CD8-positive, alpha-beta T cell (primary cell): ENCODE measurements at places on chromosomes 1 and 21.

DNA sequence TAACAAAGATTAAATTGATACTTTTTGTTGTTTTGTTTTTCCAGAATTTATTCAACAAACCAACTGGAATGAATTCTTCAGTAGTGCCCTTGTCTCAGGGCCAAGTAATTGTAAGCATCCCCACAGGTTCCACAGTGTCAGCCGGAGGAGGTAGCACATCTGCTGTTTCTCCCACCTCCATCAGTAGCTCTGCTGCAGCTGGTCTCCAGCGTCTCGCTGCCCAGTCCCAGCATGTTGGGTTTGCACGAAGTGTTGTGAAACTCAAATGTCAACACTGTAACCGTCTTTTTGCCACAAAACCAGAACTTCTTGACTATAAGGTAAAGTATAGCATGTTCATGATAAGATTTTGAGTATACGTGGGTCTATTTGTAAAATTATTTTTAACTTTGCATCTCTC lies 118.5 kb downstream of the ZMYM4 start:
- DNase-seq: no peak

GRCh38 chr1:185062710-185063370 lies 17.5 kb downstream of the RNF2 start:
- DNase-seq: no peak

GRCh38 chr1:117732956-117733355 lies 127.1 kb downstream of the TENT5C start:
- no peak for DNase-seq

GRCh38 chr1:79682478-79682877 lies 675.9 kb upstream of the ADGRL4 start:
- DNase-seq: no peak

GRCh38 chr1:245842106-245842505 lies 665.0 kb downstream of the SMYD3 start:
- no peak for DNase-seq

- DNase-seq: no peak
These were observed 311.3 kb upstream of the ZP4 start for GRCh38 chr1:238201992-238202391.

DNA sequence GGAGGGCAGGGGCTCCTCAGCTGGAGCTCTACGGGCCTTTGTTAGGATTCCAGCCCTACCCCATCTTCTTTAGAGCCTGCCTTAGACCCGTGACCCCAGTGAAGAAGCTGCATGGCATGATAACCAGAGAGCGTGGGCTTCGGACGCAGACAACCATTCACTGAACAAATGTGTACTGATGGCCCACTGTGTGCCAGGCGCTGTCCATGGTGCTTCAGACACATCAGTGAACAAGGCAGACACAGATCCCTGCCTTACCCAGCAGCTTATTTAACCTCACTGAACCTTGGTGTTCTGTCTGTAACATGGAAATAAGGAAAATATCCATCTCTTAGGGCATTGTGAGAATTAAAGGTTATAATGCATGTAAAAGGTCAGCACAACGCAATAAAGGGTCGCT lies 9.5 kb downstream of the CHIT1 start:
- no peak for DNase-seq

DNA sequence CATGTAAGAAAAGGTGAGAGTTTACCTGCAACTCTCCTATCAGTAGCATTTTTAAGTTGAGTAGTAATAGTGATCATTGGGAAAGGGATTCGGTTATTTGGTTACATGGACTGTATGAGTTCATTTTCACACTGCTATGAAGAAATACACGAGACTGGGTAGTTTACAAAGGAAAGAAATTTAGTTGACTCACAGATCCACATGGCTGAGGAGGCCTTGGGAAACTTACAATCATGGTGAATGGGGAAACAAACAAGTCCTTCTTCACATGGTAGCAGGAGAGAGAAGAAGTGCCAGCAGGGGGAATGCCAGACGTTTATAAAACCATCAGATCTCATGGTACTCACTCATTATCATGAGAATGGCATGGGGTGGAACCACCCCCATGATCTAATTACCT lies 59.3 kb upstream of the FBXO28 start:
- no peak for DNase-seq

DNA sequence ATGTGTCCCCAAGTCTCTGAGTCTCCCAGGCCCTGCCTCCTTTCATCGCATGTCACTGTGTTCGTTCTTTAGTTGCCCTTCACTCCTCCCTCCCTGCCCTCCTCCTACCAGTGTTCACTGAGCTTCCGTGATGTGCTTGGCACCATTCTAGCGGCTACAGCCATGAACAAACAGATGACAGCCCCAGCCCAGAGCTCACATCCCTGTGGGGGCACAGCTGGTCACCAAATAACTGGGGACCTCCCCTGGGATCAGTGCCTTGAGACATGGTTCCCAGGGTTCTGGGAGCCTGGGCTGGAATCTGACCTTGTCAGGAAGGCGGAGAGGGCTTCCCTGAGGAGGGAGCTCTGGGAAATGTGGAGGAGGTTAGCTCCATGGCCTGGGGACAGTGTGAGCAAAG lies 320.7 kb downstream of the PTPRU start:
- no peak for DNase-seq

DNA sequence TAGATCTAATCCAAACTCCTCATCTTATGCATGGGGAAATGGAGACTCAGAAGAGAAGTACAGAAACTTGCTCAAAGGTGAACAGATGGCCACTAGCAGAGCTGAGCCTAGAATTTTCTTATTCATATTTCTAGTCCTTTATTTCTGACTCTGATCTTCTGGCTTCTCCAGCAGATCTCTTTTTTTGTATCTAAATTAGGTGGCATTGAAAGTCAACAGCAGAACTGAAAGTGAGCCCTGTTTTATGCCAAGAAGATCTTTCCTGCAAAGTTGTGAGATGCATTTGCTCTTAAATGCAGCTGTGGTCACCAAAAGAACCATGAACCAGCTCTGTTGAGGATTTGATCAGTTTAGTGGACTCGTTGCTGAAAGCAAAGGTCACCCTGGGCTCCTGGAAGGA lies 75.5 kb downstream of the KAZN start:
- DNase-seq: no peak

- DNase-seq: no peak
These were observed 23.7 kb upstream of the RCC1 start for GRCh38 chr1:28482138-28482537.

GRCh38 chr1:158076441-158076840 lies 83.0 kb downstream of the KIRREL1 start:
- no peak for DNase-seq

DNA sequence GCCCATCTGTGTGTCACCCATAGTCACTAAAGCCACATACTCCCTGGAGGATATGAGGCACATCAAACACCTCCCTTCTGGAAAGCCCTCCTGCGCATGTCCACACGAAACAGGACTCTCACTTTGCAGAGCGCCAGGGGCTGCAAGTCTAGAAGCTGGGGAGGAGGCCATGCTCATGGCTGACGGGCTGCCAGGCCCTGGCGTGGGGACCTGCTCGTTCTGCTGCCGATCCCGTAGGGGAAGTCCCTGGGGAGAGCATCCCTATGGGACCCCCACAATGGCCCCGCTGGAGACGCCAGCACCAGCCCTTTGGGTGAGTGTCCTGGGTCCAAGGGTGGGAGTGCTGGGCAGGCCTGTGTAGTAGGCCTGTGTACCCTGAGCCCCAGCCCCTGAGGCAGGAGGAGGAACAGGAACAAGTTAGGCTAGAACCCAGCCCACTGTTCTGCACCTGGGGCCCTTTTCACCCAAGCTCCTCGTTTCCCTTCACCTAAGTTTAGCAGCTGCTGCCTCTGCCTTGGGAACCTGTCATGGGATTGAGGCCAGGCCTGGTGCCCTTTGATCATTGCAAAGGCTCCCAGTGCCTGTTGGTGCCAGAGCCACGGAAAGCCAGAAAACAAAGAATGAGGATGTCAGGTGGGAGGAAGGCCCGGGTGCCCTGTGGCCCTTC lies 9.9 kb downstream of the FAM3B start:
- no peak for DNase-seq

DNA sequence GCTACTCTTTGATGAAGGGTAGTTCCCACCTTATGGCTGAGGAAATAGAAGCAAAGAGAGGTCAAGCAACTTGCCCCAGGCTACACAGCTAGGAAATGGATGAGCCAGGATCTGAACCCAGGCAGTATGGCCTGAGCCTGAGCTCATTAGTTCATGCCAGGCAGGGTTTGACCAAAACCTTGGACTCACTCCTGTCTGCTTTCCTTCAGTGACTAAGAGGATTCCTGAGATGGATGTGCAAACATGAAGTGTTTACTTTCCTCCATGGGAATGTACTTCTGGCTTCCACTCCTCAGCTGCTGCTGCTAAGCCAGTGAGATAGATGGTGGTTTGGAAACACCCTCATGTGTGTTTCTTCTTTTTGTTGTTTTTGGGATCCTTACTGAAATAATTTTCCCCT lies 35.1 kb upstream of the ERRFI1 start:
- DNase-seq: no peak

DNA sequence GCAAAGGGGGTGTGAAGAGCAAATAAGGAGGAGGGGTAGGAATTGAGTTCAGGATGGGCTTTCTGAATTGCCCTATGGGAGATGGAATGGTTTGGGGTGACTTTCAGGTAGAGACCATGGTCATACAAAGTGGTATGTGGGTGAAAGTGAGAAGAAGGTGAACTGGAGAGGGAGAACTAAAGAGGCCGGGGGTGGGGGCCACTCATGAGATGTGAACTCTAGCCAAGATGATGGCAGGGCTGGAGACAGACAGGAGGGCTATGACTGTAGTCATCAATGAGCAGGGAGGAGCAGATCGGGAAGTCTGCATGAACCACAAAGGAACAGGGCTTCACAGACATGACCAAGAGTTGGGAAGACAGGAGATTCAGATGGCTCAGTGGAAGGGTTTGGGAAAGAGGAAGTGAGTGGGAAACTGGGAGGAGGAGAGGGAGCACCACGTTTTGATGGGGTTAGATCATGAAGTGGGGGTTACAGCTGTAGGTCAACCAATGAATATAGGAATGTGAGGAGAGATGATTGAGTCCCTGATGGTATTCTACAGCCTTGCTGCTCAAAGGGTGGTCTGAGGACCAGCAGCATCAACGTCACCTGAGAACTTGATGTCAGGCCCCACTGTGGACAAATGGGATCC lies 20.7 kb upstream of the LRRC8D start:
- DNase-seq: no peak

DNA sequence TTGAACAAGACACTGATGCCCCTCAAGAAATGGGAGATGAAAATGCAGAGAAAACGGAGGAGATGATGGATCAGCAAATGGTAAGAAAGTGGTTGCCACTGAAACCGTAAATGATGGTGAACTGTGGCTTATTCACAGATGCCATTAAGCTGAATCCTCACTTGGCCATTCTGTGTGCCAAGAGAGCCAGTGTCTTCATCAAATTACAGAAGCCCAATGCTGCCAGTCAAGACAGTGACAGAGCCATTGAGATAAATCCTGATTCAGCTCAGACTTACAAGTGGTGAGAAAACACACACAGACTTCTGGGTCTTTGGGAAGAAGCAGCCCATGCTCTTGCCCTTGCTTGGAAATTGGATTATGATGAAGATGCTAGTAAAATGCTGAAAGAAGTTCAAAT lies 52.5 kb downstream of the NBPF6 start:
- no peak for DNase-seq

DNA sequence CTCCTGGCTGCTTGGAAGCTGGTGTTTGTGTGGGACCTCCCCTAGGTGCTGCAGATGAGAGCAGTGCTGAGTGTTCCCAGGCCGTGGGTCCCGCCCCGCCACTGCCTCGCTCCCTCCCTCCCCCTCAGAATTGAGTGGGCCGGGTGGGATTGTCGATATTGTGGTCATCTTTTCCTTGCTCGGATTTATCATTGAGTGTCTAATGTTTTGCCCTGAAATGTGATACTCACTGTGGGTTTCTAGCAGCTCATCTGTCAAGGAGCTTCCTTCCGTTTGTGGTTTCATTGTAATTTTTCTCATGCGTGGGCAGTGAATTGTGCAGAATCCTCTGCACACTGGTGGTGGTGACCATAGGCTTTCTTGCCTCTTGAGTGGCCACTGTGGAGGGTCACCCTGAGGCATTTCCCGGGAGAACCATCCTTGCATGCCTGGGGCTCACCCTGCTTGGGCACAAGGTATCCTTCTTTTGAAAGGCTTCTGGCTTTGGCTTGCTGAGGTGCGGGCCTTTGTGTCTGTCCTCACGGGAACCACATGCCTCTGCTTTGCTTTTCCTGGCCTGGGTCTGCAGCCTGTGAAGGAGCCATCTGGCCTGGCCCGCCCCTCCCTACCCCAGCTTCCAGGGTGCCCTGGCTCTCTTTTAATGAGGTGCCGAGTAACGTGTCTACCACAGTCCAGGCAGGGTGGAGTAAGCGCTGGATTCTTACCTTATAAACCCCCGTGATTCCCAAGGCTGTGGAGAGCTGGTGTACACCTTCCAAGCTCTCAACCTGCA lies 25.6 kb downstream of the SLX9 start:
- DNase-seq: no peak

DNA sequence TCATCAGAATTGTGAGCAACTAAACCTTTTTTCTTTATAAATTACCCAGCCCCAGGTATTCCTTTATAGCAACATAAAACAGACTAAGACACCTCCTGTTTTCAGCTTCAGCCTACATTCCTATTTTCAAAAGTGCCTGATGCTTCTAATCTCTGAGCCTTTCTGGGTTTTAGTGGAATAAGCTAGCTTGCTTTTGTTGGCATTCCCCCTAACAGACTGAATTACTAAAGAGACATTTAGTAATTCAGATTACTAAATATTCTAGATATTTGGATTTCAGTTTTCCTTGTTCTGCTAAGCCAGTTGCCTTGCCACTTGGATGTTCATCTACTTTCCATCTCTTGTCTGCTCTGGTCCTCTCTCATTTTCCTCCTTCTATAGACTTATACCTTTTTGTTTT lies 10.5 kb upstream of the GNG12 start:
- no peak for DNase-seq

- DNase-seq: peak; percentile 58
These were observed 16.6 kb upstream of the RNF19B start for GRCh38 chr1:32981003-32981901.

DNA sequence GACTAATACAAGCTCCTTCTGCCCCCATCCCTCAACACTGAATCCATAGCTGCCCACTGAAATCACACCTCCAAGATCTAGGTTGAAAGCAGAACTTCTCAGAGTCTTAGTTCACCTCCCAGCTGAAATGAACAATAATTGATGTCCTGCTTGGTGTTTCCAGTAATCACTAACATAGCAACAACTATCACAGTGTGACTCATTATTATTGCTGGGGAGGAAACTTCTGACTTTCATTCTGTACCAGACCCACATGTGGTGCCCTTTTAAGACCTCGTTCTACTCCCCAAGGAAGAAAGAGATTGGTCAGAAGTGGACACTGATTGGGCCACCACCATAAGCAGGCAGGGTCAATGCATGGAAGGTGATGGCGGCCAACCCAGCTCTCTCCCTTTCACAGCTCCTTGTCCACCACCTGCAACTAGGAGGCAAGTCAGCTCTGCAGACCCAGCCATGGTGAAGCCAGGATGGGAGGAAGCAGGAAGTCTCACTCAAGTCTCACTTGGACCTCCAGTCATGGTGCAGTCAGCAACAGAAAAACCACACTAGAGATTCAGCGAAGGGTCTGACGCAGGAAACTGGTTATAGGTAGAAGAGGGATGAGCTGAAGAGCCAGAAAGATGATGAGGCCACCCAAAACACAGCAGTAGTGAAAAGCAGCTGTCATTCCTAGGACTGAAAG lies 720.2 kb downstream of the PTPRU start:
- DNase-seq: no peak

GRCh38 chr1:113834716-113835115 lies 22.4 kb upstream of the RSBN1 start:
- no peak for DNase-seq

GRCh38 chr1:159941591-159942560 lies 3.5 kb downstream of the IGSF9 start:
- DNase-seq: no peak
